ENCODE measurements at places on chromosomes 7 and 10. TPM values are rescaled to one million over a fixed set of nuclear protein-coding genes. Genes with fewer than 3 reads are reported as not detected.
A peak's percentile ranks its signal among the peaks of the same experiment; 100 is the strongest.

Gene C10orf53
- total RNA-seq, result 0.11 TPM

Gene SYT15B
- 1.8 TPM for total RNA-seq

GRCh38 chr7:19999681-20000080, 217.5 kb downstream of the MACC1 start:
- H3K36me3 ChIP-seq, result no peaks in the 10 kb centered on the region
- no peak for DNase-seq
- H3K27me3 ChIP-seq, result no peaks in the 10 kb centered on the region
- no peaks in the 10 kb centered on the region for H3K4me1 ChIP-seq
- H3K27ac ChIP-seq, result no peak overlapping the region

- H3K27ac ChIP-seq, result no peak overlapping the region
- DNase-seq, result peak; percentile 83
- peaks cover 36% of the 10 kb centered on the region for H3K4me1 ChIP-seq
- H3K36me3 ChIP-seq, result no peaks in the 10 kb centered on the region
These were observed 63.3 kb upstream of the NANOS1 start for GRCh38 chr10:118966076-118966849.

DNA sequence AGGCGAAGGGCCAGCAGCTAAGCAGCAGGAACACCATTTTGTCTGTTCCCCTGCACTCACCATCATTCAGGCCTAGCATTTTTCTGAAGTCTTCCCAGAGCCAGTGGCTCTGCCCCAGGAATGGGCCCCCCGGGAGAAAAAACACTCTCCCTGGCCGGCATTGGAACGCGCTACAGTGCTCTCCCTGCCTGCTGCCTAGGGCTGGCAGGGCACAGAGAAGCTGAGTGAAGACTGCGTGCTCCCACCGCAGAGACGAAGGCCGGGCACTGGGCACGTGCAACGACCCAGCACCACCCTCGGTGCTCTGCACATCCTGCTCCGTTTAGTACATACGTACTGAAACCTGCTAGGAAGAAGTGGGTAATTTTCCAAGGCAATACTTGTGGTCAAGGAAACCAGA, 34.4 kb downstream of the HSPA12A start:
- no peak for DNase-seq
- H3K27ac ChIP-seq, result no peak overlapping the region
- no peaks in the 10 kb centered on the region for H3K27me3 ChIP-seq
- no peaks in the 10 kb centered on the region for H3K36me3 ChIP-seq
- no peak overlapping the region for H3K4me3 ChIP-seq

Data from spinal cord (tissue), 10 donors.